ENCODE measurements at places on chromosomes 11 and 22.

DNA sequence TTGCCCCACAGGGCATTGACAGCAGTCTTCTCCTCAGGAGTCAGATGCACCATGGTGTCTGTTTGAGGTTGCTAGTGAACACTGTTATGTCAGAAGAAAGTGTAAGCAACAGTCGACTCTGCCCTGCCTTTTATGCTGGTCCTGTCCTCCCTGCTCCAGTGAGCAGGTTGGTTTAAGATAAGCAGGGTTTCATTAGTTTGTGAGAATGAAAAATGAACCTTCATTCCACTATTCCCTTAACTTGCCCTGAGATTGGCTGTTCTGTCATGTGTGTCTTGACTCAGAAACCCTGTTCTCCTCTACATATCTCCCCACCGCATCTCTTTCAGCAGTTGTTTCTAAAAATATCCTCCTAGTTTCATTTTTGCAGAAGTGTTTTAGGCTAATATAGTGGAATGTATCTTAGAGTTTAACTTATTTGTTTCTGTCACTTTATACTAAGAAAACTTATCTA lies at the start of gene HBD:
TSS of gene HBD (minus strand) at position 103 of the 454 bp plus-strand sequence. CDS start at position 53, 50 bp downstream.
- no peak for DNase-seq

DNA sequence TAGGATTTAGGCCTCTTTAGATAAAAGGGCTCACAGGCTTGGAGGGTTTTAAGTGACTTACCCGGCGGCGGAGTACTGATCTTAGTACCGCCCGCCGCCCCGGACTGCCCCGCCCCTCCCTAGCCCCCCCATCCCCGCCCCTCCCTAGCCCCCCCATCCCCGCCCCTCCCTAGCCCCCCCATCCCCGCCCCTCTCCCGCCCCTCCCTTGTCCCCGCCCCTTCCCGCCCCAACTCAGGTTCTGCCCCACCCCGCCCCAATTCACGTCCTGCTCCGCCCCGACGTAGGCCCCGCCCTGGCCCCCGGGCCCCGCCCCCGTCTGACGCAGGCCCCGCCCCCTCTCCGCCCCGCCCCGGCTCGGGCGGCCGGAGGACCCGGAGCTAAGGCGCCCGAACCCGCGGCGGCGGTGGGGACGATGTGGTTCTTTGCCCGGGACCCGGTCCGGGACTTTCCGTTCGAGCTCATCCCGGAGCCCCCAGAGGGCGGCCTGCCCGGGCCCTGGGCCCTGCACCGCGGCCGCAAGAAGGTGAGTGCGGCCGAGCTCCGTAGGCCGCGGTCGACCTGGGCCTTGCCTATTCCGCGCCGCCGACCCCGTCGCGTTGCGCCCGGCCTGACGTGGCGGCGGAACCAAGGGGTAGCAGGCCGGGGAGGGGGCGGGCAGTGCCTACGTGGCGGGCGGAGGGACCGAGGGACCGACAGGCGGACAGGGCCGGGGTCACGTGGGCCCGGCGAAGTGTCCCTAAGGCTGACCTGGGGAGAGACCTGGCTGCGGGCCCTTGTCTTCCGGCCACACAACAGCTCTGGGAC lies at the start of gene SCYL1:
TSS of gene SCYL1 (plus strand) at position 343 of the 805 bp plus-strand sequence. CDS start at position 414, 71 bp downstream.
- DNase-seq: peak; percentile 47

- DNase-seq: no peak
Measured at GRCh38 chr11:72493426-72494108, 59.2 kb upstream of the CLPB start.

DNA sequence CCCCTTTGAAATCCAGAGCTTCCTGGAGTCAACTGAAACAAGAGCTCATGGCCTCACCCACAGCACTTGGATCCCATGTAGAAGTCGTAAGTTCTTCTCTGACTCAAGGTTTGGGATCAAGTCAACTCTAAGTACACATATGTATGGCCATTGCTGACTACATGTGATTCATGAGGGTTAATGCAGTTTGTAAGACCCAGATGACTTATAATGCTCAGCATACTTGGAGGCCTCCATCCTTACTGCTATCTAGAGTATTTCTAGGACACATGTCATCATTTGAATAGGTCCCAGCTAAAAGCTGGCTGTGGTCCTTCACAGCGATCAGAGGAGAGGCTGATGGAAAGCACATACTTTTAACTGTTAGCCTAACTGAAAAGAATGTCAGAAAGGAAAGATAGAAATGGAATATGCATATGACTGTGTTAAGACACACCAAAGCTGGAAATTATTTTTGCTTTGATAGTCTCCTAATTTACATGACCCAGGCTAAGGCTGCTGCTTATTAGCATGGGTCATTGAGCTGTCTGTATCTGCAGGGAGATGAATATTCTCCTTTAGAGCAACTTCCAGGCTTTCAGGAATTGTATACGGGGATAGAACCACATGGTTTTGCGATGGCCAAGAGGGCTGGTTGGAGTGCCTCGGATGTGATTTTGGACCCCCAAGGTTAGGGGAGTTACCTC lies 76.3 kb downstream of the NTM start:
- no peak for DNase-seq

GRCh38 chr22:49885881-49886280 lies 32.2 kb downstream of the ZBED4 start:
- DNase-seq: no peak

- no peak for DNase-seq
Measured at GRCh38 chr11:112166562-112166961, 610 bp upstream of the TEX12 start.

DNA sequence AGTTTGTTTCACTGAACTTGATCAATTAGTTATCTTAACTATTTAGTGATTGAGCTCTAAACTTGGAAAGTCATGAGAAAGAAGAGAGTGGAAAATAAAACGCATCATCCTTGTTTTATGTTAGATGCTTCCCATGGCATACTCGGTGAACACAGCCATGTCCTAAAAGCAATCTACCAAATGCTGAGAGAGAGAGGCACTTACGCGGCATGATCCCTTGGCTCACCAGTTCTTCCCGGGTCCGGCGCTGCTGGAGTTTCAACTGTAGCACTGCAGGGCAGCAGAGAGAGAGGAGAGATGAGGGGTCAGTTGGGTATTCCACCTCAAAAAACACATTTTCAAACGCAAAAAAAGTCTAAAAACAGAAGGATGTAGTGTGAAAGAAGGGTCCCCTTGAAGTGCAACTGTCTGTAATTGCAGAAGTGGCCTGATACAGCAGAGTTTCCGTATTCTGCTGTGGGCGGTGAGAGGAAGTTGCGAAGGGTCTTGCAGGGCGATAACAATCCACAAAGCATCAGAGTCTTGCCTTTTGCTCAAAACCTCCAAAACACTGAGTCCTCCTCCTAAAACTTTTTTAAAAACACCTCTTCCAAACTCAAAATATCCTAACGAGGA lies 92.7 kb downstream of the SGSM3 start:
- DNase-seq: no peak

DNA sequence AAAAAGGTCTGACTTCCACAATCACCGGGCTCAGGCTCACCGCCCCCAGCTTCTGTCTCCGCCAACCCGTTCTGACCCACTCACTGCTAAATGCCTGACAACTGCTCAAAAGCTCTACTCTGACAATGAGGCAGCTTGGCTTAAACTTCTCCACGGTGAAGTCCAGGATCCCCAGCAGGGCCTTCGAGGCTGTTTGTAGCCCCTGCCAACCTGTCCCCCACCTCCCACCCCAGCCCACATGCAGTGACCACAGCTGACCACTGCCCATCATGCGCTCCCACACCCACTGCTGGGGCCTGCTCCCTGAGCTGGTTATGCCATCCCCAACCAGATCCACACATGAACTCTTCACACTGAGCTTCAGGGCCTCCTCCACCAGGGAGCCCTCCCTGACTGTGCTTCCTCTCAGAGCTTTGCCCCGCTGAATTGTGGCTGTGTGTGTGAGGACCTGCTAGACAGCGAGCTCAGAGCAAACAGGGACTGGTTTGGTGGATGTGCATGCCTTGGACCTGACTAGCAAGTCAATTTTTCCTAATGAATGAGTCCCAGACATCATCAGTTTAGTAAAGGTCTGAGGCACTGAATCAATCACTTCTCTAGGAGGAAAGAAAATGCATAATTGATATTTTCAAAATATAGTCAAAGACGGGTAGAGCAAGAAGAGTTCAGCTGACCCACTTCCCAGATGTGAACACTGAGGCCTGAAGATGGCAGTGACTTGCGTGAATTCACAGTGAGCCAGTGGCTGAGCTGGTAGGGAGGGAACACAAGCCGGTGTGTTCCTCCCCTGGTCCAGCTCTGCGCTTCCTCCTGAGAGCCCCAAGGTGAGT lies 7.7 kb downstream of the LRRC32 start:
- DNase-seq: no peak

DNA sequence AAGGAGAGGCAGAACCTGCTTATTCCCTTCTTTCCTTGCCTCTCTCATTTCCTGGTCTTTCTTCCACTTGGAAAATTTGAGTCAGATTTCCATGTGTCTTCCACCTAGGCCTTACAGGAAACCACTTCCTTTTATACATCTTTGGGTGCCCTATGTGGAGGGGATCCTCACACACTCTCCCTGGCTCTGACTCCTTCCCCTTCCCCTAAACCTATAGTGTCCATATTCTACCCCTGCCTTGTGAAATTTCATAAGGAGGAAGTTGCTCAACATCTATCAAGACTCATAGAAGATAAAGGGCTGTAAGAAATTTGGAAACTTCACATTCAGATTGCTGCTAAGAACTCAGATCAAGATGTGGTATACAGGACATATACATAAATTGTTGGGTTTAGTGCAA lies 20.4 kb downstream of the TUG1 start:
- no peak for DNase-seq

- DNase-seq: peak; percentile 66
Measured at GRCh38 chr11:75388386-75389275, 10.7 kb upstream of the RPS3 start.

- no peak for DNase-seq
Measured at GRCh38 chr11:111427471-111427912, 48.4 kb upstream of the POU2AF1 start.

- no peak for DNase-seq
Measured at GRCh38 chr11:72456651-72457050, 22.3 kb upstream of the CLPB start.

DNA sequence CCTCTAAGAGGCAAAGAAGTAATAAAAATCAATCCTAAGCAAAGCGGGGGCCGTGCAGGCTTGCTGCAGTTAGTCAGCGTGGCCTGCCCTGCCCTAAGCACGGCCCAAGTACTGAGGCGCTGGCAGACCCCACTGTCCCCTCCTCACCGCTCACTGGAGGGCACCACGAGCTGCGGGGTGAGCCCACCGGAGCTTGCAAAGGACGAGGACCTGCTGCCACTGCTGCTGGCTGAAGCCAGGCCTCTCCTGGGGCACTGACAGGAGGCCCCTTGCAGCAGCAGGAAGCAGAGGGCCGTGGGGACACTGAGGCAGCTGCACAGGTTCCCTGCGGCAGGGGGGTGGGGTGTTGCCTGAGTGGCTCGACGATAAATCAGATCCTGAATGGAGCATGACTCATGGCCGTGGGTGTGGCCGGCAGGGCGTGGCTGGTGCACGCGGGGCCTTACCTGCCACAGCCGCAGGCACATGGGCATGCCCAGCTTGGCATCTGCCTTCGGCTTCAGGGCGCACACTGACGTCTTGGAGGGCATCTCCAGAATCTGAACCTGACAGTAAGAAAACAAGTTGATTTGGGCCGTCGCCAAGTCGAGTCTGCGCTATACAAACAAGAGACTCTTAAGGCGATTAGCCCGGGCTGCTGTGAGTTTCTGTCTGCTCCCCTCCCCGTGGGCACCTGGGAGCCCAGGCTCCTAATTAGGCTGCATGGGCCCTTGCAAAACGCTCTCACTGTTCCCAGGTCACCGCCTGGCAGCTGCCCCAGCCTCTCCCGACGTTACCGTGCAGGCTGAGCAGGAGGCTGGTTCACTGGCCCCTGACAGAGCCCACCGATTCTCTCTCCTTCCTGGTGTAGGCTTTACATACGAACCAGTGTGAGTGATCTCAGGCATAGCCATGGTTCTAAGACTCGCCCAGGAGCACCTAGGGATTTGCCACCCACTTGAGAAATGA lies 45.9 kb downstream of the TBX1 start:
- DNase-seq: no peak

- DNase-seq: no peak
Measured at GRCh38 chr22:39238966-39239505, 5.7 kb downstream of the PDGFB start.

DNA sequence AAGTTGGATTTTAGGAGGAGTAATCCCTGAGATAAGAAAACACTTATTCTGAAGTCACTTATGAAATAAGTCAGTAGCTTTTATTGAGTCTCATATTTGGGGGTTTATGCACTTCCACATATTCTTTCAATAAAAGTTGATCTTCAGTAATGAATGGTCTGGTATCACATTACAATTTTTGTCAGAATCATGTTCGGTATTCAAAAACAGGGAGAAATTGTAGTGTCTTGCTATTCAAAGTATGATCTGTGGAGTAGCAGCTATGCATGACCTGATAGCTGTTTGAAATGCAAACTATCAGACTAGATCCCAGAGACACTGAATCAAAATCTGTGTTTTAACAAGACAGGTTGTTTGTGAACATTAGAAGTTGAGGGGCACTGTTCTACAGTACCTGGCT lies 857.6 kb downstream of the METTL15 start:
- DNase-seq: no peak

- DNase-seq: no peak
Measured at GRCh38 chr11:92383430-92383829, 158.8 kb downstream of the FAT3 start.

DNA sequence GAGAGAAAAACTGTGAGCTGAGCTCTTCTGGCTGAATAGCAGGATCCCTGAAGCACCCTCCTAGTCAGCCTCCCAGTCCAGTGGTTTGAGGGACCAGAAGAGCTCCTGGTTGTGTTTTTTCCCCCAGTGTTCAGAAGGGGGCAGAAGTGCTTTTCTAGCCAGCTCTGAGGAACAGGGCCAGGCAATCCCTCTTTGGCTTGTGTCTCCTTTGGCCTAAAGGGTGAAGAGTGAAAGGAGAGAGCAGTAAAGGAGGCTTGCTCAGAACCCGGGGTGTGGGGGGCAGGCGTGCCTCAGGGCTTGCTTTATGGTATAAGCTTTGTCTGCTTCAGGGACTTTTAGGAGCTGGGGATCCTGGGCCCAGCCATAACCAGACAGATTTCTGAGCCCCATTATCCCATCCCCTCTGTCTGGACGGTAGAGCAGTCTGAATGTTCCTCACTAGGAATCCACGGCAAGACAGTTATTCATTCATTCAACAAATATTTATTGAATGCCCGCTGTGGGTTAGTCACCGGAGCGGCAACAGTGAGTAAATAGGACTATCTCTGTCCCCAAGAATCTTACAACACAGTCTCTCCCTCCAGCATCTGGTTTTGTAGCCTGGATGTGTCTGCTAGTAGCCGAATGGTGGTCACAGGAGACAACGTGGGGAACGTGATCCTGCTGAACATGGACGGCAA lies 14.5 kb downstream of the ACP2 start:
- DNase-seq: peak; percentile 26

DNA sequence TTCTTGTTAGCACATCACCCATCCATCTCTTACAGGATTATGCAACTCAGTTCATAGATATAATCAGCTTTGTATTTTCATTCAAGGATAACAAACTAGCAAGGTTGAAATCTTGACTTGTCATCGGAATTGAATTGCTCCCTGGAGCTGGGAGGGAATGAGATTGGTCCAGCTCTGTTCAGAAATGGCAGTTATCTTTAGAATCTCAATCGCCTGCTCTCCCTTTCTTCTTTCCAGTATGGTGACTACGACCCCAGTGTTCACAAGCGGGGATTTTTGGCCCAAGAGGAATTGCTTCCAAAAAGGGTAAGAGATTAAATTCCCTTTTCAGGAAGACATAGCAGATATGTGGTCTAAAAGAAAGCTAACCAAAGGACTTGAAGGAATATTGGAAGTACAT lies 51.0 kb downstream of the NF2 start:
- DNase-seq: no peak

- no peak for DNase-seq
Measured at GRCh38 chr11:77207019-77207485, 79.0 kb downstream of the MYO7A start.

GRCh38 chr11:126194121-126194543 lies 17.3 kb downstream of the RPUSD4 start:
- peak; percentile 39 for DNase-seq

Measured in ACHN (cell line).